ENCODE measurements at places on chromosomes 3 and 15.
A peak's percentile ranks its signal among the peaks of the same experiment; 100 is the strongest.

DNA sequence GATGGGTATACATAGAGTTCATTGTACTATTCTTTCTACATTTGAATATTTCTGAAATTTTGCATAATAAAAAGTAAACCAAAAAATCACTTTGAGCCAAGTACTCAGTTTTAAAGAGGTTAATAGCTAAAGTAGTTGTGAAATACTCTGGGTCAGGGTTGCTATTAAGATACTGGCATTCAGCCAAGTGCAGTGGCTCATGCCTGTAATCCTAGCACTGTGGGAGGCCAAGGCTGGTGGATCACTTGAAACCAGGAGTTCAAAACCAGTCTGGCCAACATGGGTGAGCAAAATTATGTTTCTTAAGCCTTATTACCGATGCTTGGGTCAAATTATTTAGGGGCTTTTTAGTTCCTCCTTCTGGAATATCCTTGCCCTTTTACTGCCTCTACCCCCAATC is 122.0 kb upstream of the MELTF start:
- peak; percentile 85 for DNase-seq

GRCh38 chr3:69011096-69011730 is 2.3 kb downstream of the EOGT start:
- DNase-seq, result no peak

DNA sequence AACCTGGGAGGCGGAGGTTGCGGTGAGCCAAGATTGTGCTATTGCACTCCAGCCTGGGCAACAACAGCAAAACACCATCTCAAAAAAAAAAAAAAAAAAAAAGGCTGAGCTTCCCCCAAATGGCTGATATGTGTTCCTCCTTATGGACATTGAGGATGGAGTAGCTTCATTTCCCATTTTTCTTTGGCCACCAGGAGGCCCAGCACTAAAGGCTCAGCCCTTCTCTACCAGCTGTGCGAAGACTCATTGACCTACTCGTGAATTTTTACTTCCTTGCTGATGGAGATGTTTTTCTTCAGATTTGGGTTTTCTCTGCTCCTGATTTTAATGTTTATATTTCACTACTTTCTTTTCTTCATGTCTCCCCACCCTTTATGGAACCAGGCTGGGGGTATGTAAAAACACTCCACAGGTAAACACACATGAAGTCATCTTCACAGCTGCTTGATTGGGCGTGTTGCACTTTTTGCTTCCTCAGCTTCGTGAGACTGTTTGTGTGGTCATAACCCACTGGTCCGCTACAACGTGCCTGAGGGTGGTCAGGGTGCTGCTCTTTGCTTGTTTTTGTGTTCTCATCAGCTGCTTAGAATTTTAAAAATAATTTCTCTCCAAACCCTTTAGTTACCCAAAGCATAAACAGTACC is 13.5 kb downstream of the SEMA4B start:
- no peak for DNase-seq

DNA sequence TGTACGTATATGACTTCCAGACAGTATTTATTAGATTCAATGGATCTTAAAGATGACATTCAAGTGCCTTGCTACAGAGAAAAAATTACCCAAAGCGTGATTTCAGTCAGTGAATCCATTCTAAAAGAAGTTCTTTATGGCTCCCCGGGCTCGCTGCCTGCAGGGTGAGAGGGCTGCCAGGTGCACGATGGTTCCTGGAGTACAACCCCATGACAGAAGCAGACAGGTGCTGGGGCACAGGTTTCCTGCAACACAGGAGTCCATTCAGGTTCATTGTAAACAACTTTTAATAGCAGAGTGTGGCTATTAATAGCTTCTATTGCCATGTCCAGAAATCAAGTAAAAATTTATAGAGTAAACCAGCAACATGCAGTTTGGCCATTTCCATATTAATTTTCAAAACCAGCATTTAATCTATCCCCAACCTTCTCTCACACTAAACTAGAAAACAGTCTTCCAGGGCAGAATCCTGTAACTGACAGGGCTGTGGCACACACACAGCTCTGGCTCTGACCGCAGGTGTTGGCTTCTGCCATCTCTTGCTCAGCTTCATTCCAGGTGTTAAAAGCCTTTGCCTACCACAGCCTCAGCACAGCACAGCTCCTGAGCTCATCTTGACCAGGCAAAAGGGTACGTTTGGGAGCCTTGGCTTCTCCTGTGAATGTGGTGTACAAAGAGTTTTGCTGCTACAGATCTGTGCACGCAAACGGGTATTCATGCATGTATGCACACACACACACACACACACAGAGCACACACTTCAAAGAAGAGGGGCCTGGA is 185.9 kb downstream of the MEX3B start:
- DNase-seq, result no peak

DNA sequence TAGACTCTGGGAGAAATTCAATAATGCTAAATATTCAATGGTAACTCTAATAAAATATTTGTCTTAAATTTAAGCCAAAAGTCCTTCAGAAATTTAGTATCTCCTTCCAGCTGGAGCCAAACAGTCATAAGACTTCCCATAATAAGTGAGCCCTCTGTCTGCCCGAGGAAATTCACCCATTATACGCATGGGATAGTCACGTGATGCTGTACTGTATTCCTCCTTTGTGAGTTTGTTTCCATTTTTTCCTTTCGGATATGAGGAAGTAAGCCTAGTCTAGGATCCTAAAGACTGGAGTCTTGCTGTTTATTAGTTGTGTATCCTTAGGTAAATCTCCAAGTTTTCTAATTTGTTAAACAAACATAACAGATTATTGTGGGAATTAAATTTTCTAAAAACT is 110.4 kb upstream of the PLAAT1 start:
- DNase-seq, result no peak

DNA sequence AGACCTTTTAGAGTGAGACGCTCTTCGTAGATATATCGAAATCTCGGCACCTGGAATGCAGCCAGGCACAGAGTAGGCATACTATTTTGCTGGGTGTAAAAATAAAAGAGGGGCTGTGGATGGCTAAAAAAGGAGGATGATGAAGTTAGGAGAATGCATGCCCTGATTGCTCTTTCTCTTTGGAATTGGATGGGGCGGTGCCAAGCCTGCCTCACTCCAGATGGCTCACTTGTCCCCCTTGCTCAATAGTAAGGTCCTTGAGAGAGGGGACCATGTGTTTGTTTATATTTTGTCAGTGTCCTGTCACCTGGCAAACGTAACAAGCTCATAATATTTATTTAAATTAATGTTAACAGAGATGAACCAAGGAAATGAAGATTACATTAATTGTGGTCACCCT is 33.0 kb downstream of the SNRK start:
- no peak for DNase-seq

DNA sequence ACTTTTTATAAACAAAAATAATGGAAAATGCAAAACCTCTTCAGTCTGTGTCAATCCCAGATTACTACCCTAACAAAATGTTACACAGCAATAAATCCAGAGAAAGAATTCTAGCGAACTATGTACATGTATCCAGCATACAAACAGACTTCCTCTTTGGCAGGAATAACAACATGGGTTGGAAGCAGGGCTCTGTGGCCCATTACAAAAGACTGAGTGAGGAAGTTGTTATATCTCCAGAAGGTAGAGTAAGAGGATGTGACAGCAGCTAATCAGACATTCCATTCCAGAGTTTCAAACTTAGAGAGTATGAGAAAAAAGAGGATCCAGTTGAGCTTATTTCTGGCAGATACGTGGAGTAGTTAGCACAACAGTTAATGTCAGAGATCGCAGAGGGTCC is 294.0 kb upstream of the PLSCR5 start:
- no peak for DNase-seq

DNA sequence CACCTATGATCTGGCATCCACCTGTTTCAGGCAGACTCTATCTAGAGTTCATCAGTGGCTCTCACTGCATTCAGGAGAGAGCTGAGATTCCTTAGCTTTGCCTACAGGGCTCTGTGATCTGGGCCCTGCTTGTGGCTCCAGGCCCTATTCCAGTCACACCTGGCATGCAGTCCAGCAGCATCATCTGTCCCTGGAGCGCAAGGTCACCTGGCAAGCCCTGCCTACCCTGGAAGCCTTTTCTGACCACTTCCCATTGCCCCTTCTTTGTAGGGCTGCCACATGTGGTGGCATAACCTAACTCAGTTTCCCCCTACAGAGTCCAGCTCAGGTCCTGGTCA is 115.1 kb upstream of the PLXNA1 start:
- no peak for DNase-seq

- DNase-seq, result no peak
Observed at GRCh38 chr3:186151077-186151971, 42.4 kb upstream of the ETV5 start.
